Fibroblast of upper back skin (primary cell): ENCODE measurements at places on chromosomes 2 and 18.

- DNase-seq, result no peak
Measured at GRCh38 chr2:241857572-241858121, 1.0 kb downstream of the PDCD1 start.

DNA sequence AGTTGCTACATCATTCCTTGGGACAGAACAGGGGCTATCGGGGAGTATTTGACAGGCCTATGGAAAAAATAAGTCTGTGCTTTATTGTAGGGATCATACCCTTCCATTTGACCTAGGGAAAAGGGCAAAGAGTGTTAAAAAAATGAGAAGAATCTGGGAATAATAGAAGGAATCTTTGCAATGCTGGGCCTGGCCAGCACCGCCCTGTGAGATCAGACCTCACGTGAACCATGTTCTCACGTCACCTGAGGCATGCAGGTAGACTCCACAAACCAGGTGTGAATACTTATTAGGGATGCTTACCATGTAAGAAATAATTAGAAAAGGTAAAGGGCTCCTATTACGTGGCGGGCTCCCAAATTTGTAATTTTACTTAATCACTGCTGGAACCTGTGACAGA, 177.5 kb upstream of the GATA6 start:
- DNase-seq, result no peak

DNA sequence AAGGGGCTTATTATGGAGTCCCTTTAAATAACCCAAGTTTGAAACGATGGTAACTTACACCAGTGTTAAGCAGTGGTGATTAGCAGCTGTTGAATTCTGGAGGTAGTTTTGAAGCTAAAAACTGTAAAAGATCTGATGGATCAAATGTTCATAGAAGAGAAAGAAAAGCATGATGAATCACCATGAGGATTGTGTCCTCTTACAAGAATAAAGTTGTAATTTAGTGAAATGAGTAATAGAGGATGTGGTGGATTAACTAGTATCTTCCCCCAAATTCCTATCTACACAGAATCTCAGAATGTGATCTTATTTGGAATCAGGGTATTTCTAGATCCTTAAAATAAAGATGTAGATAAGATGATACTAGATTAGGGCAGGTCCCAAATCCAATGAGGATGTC, 1138.2 kb upstream of the TMEFF2 start:
- DNase-seq, result peak; percentile 65

- no peak for DNase-seq
Measured at GRCh38 chr2:165938237-165938636, 15.3 kb downstream of the TTC21B start.

- no peak for DNase-seq
Measured at GRCh38 chr18:72378016-72378415, 166.1 kb downstream of the CBLN2 start.

DNA sequence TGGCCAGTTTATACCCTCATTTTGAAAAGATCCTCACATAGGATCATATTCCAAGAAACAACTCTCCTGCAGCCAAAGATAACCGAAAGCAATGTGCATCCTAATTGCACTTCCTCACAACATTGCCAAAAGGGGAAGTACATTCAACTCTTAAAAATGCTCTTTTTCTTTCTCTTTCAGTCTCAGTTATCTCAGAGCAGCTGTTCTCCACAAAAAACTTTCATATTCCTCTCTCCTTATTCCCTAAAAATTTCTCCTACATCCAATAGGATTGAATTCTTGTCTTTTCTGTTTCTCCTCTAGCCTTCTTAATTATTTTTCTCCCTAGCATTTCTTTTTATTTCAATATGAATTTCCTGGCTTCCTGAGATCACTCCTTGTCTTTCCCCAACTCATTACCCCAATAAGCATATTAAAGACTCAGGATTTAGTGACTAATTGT, 7.4 kb upstream of the VRK2 start:
- DNase-seq, result peak; percentile 51

- no peak for DNase-seq
Measured at GRCh38 chr18:73733806-73734314, 413.8 kb downstream of the FBXO15 start.

- no peak for DNase-seq
Measured at GRCh38 chr18:40524881-40525280, 1430.2 kb upstream of the PIK3C3 start.

- DNase-seq, result no peak
Measured at GRCh38 chr2:153235516-153235915, 243.0 kb downstream of the RPRM start.

GRCh38 chr2:99883358-99883757, 259.0 kb downstream of the AFF3 start:
- DNase-seq, result peak; percentile 39

- no peak for DNase-seq
Measured at GRCh38 chr2:174791020-174791419, 26.7 kb upstream of the CHRNA1 start.

- peak; percentile 74 for DNase-seq
Measured at GRCh38 chr2:204260162-204260877, 285.0 kb upstream of the PARD3B start.

- no peak for DNase-seq
Measured at GRCh38 chr2:198597648-198598047, 793.3 kb downstream of the PLCL1 start.

DNA sequence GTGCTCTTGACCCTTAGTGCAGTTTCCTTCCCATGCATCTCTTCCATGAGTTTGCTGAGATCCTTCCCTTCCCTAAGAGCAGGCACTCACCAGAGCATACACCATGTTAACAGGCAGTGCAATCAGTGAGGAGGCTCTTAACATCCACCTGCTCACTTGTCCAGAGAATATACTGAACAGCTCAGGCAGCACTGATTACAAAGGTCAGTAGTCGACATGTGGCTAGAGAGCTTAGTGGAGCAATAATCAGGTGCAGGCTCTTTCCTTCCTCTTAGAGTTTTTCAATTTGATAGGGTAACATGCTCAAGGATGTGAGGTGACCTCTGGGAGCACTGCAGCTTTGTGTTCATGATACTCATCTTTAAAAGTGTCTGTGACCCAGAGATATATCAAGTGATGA, 144.1 kb upstream of the SETBP1 start:
- DNase-seq, result no peak

GRCh38 chr2:219736209-219736608, 108.8 kb downstream of the SLC4A3 start:
- DNase-seq, result peak; percentile 80

DNA sequence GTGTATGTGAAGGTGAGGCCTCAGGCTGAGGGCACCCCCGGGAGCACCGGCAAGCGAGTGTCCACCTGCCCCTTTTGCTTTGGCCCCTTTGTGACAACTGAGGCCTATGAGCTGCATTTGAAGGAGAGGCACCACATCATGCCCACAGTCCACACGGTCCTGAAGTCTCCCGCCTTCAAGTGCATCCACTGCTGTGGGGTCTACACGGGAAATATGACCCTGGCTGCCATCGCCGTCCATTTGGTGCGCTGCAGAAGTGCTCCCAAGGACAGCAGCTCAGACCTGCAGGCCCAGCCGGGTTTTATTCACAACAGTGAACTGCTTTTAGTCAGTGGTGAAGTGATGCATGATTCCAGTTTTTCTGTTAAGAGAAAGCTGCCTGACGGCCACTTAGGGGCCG, 28.9 kb downstream of the ADNP2 start:
- DNase-seq, result no peak

- DNase-seq, result no peak
Measured at GRCh38 chr18:50578651-50579050, 18.8 kb downstream of the MAPK4 start.

GRCh38 chr2:206259376-206260187, 14.9 kb upstream of the ZDBF2 start:
- DNase-seq, result no peak

- DNase-seq, result no peak
Measured at GRCh38 chr18:23870676-23871380, 143.7 kb upstream of the TTC39C start.

DNA sequence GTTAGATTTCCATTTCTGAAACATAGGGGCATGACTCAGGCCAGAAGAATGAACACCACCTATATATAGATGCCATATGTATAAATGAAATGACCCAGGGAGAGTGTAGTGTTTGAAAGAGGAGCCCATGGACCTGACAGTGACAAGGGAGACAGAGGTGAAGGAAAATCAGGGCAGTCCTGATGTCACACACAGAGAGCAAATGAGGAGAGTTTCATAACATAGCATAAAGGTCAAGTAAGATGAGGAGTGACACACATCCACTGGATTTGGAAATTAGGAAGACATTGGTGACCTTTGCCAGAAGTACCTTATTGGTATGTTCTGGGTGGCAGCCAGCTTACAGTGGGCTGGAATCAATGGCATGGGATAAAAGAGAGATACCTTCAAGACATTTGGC, 276.7 kb downstream of the ZNF385B start:
- DNase-seq, result no peak

DNA sequence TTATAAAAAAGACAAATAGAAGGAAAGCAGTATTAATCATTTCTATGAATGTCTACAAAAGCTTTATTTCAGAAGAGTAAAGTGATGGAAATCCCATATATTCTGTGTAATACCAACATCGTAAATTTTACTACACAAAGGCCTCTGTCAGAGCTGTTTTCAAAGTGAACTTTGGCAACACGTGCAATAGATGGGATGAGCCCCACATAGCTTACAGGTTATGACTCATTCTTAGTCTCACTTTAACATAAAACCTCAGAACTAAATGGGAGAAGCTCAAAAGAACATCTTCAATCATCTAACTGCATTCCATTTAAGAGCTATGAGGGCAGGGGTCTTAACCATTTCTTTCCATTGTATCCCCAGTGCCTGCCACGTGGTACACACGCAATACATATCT, 11.5 kb downstream of the VPS4B start:
- DNase-seq, result peak; percentile 72

GRCh38 chr2:239316562-239317465, 84.0 kb downstream of the HDAC4 start:
- DNase-seq, result peak; percentile 29

- DNase-seq, result peak; percentile 54
Measured at GRCh38 chr2:121018136-121019061, 266.6 kb downstream of the TFCP2L1 start.

DNA sequence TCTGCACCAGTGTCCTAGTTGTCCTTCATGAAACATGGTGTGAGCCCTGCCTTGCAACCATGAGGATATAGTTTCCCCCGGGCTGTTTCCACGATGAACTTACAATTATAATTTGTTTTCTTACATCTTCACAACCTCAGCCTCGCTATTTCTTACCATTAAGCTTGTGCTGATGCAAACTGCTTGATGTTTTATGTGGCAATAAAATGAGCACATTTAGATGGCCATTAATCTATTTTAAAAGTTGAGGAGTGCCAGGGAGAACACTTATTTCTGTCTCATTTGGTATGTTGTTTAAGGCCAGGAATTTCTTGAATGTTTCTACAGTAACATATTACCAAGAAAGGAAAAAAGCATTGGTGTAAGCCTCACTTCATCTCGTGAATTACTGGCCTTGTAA, 214.5 kb upstream of the SLC8A1 start:
- peak; percentile 24 for DNase-seq

GRCh38 chr2:98514879-98515249, 70.2 kb downstream of the INPP4A start:
- DNase-seq, result no peak

GRCh38 chr2:43556256-43556655, 39.6 kb downstream of the THADA start:
- DNase-seq, result no peak

- no peak for DNase-seq
Measured at GRCh38 chr2:201199847-201200246, 16.9 kb downstream of the CASP10 start.

DNA sequence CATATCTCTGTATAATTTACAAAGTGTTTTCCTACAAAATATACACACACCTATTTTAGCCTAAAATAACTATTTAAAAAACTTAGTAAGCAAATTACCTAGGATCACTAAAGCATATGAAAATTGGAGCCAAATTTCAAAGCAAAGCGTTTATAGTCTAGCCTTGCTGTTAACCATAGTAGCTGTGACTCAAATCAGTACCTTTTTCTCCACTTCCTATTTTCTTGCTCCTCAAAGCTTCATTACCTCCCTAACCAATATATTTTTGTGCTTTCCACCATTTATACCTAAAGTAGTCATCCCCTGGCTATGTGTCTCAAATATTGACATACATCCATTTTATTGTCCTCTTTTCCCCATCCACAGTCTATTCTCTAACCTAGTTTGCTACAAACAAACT, 73.1 kb downstream of the ERBB4 start:
- no peak for DNase-seq

- DNase-seq, result no peak
Measured at GRCh38 chr2:143762176-143762928, 633.1 kb downstream of the ARHGAP15 start.

DNA sequence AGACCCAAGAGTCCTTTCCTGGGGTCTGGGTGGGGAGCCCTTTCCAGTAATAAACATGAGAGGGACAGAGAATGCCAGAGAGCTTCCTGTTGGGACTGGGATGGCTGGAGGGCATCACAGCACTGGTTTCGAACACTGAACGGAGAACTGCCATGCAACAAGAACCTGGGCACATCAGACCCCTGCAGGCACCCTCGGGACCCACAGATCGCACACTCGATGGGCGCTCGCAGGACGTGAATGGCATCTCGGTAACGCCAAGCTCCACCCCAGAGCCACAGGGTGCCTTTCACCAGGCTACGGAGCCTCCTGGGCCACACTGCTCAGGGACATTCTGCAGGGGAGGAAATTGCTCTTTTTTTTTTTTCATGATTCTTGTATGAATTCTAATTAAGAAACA, 25.1 kb downstream of the SLC66A2 start:
- no peak for DNase-seq

DNA sequence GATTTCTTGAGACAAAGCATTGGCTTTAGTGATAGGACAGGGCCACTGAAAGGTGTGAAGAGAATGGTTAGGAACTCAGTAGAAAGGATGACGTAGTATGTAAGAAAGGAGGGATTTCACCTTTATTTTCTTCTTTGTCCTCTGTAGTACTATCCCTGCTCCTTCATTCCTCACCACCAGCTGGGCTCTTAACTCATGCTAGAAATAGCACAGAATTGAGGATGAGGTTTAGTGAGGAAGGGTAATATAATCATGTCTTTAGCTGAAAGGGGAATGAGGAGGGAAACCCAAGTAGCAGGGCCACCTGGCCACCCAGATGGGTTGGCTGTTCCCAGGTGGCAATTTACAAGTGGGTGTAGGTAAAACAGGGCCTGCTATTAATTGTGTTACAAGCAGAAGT, 15.2 kb downstream of the ACVR2A start:
- DNase-seq, result no peak

DNA sequence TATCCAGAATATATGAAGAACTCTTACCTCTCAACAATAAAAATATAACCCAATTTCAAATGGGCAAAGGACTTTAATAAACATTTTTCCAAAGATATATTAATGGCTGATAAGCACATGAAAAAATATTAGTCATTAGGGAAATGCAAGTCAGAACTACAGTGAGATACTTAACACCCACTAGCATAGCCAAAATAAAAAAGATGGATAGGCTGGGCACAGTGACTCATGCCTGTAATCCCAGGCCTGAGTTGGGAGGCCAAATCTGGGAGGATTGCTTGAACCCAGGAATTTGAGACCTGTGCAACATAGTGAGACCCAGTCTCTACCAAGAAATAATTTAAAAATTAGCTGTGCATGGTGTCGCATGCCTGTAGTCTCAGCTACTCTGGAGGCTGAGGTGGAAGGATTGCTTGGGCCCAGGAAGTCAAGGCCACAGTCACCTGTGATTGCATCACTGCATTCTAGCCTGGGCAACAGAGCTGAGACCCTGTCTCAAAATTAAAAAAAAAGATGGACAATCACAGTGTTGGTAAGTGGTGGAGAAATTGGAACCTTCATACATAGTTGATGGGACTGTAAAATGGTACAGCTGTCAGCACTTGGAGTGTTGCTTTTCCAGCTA, 25.1 kb downstream of the MARCHF7 start:
- DNase-seq, result peak; percentile 18
